Peyer's patch (tissue), 4 donors: ENCODE measurements at places on chromosomes 7 and 10. TPM values are rescaled to one million over a fixed set of nuclear protein-coding genes. Genes with fewer than 3 reads are reported as not detected.

- no peaks in the 10 kb centered on the region for H3K4me1 ChIP-seq
- no peaks in the 10 kb centered on the region for H3K36me3 ChIP-seq
- H3K27me3 ChIP-seq: no peaks in the 10 kb centered on the region
- no peak overlapping the region for H3K27ac ChIP-seq
Measured at GRCh38 chr10:15374156-15374555, 3.1 kb upstream of the FAM171A1 start.

GRCh38 chr7:41517771-41518170, 185.1 kb downstream of the INHBA start:
- H3K4me1 ChIP-seq: no peaks in the 10 kb centered on the region
- H3K36me3 ChIP-seq: no peaks in the 10 kb centered on the region
- H3K27ac ChIP-seq: no peak overlapping the region
- DNase-seq: no peak

SEPTIN7 gene
- 79.4 TPM for total RNA-seq

- no peaks in the 10 kb centered on the region for H3K4me1 ChIP-seq
- no peak for DNase-seq
- no peaks in the 10 kb centered on the region for H3K27me3 ChIP-seq
Measured at GRCh38 chr7:77813180-77813579, 14.6 kb downstream of the PHTF2 start.

- DNase-seq: no peak
- peaks cover 49% of the 10 kb centered on the region for H3K4me1 ChIP-seq
- H3K4me3 ChIP-seq: peak overlapping the region; percentile 63
- peak overlapping the region; percentile 79 for H3K27ac ChIP-seq
- H3K36me3 ChIP-seq: no peaks in the 10 kb centered on the region
Measured at GRCh38 chr10:100184840-100185239, 989 bp downstream of the ERLIN1 start.

- no peaks in the 10 kb centered on the region for H3K36me3 ChIP-seq
- no peak for DNase-seq
- H3K27me3 ChIP-seq: no peaks in the 10 kb centered on the region
- peaks cover 16% of the 10 kb centered on the region for H3K4me1 ChIP-seq
- no peak overlapping the region for H3K4me3 ChIP-seq
Measured at GRCh38 chr10:69321039-69321715, 42.9 kb downstream of the HK1 start.

GRCh38 chr10:128036746-128037543, 89.3 kb downstream of the MKI67 start:
- no peak for DNase-seq
- no peaks in the 10 kb centered on the region for H3K27me3 ChIP-seq
- no peaks in the 10 kb centered on the region for H3K36me3 ChIP-seq
- no peaks in the 10 kb centered on the region for H3K4me1 ChIP-seq
- no peak overlapping the region for H3K4me3 ChIP-seq

ZPBP gene
- total RNA-seq: not detected
